ENCODE measurements at places on chromosomes 7 and 10.
A peak's percentile ranks its signal among the peaks of the same experiment; 100 is the strongest.

DNA sequence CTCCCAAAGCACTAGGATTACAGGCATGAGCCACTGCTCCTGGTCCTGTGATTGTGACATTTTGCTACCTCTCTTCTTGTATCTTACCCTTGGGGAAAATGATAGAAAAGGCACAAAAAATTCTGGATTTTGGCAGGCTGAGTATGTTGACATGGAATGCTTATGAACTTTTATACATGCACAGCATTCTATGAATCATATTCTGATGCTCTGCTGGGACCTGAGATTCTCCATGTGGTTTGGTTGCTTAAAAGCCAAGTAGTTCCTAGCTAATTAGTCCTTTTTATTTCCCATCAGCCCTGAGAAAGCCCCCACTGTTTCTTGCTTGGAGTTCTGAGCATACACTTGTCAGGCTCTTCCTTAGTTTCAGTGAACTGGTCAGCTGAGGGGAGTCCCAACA is 8.3 kb upstream of the KAZALD1 start:
- no peak overlapping the region for H3K4me3 ChIP-seq
- H3K27me3 ChIP-seq = no peaks in the 10 kb centered on the region
- H3K27ac ChIP-seq = no peak overlapping the region
- DNase-seq = no peak
- H3K36me3 ChIP-seq = peaks cover 41% of the 10 kb centered on the region

GRCh38 chr7:138295049-138295637 is 164.9 kb upstream of the TRIM24 start:
- no peak overlapping the region for H3K27ac ChIP-seq
- H3K4me1 ChIP-seq = no peaks in the 10 kb centered on the region
- no peak overlapping the region for H3K4me3 ChIP-seq
- no peaks in the 10 kb centered on the region for H3K27me3 ChIP-seq
- DNase-seq = no peak

DNA sequence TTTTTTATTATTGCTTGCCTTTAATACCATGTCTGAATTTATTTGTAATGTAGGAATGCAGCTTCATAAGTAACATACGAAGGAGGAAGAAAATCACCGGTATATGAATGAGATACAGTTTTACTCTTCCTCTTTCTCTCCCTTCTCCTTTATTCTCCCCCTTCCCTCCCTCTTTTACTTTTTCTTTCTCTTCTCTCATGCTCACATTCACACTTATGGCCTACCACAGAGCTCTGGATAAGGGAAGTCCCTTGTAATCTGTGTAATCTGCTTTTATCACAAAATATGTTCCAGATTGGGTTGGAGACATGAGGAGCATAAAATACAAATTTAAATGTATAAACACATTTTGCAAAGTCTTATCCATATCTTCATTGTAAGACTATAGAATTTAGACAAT is 59.4 kb downstream of the MDFIC start:
- no peaks in the 10 kb centered on the region for H3K27me3 ChIP-seq
- no peak for DNase-seq
- H3K4me3 ChIP-seq = no peak overlapping the region
- H3K27ac ChIP-seq = no peak overlapping the region
- H3K36me3 ChIP-seq = no peaks in the 10 kb centered on the region
- no peaks in the 10 kb centered on the region for H3K4me1 ChIP-seq

- peak; percentile 40 for DNase-seq
- no peaks in the 10 kb centered on the region for H3K36me3 ChIP-seq
- no peak within 1 kb of the TSS for H3K27ac ChIP-seq
Measured at GRCh38 chr10:15859906-15860691, at the start of gene MINDY3. Gene MINDY3 (minus strand): TSS chr10:15860507. CDS start chr10:15860299, 208 bp downstream.

DNA sequence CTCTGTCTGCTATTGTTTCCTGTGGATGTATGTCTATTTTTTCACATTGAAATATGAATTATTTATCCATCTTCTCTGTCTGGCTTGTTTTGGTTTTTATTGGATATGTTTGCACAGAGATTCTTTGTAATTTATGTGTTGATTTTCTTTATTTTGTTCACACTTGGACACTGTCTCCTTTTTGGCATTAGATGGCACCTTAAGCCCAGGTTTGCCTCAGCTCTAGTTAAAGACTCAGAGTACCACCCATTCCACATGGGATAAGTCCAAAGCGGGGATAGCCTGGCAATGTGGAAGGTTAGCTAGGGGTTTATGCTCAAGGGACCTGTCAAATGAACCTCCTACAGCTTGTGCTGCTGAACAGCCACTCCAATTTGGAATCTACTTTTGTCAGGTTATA is 14.1 kb downstream of the FEZF1 start:
- DNase-seq = no peak
- no peaks in the 10 kb centered on the region for H3K4me1 ChIP-seq
- H3K27me3 ChIP-seq = no peaks in the 10 kb centered on the region
- H3K4me3 ChIP-seq = no peak overlapping the region
- no peak overlapping the region for H3K27ac ChIP-seq

GRCh38 chr10:132942101-132943057 is at the start of gene CFAP46:
Gene CFAP46 (minus strand): TSS chr10:132942570. CDS start chr10:132942484, 86 bp downstream.
- peak within 1 kb of the TSS; percentile 56 for H3K4me3 ChIP-seq
- peaks cover 27% of the 10 kb centered on the region for H3K27me3 ChIP-seq
- peak; percentile 71 for DNase-seq
- no peak within 1 kb of the TSS for H3K27ac ChIP-seq
- H3K4me1 ChIP-seq = peaks cover 7% of the 10 kb centered on the region

- no peak overlapping the region for H3K4me3 ChIP-seq
- H3K27me3 ChIP-seq = no peaks in the 10 kb centered on the region
- no peaks in the 10 kb centered on the region for H3K4me1 ChIP-seq
Measured at GRCh38 chr10:62589689-62590088, 214.8 kb upstream of the ADO start.
